ENCODE measurements at places on chromosomes 12 and 14. TPM values are rescaled to one million over a fixed set of nuclear protein-coding genes. Genes with fewer than 3 reads are reported as not detected.

Gene ITGA7
- polyA plus RNA-seq: 22.0 TPM

Gene NCAPD2
- 11.8 TPM for polyA plus RNA-seq

Gene ANKRD33
- 0.24 TPM for polyA plus RNA-seq

DNA sequence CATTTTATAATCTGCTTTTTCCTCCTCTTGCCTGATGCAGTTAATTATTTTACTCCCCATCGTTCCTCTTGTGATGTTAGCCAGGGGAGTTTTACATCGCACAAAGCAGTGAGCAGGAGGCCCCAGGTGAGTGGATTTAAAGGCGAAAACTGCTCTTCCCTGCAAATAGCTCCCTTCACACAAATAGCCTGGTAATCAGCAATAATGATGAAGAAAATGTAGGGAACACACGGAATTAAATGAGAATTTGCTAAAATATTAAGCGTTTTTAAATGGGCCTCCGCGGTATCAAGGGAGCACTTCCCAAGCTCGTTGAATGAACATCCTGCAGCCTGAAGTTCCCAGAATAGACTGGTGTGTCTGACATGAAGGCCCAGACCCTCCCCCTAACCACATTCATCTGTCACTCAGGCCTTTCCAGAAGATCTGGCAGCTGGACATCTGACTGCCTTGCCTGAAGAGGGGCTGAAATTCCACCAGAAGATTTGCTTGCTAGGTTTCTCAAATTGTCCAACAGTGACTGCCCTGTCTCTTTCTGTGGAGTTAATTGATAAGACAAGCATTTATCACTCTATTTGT is 127.2 kb downstream of the CCDC60 start:
- DNase-seq: no peak
- no peak overlapping the region for H3K4me3 ChIP-seq
- H3K4me1 ChIP-seq: no peaks in the 10 kb centered on the region
